CD8-positive, alpha-beta memory T cell (primary cell): ENCODE measurements at places on chromosomes 16 and 17. TPM values are rescaled to one million over a fixed set of nuclear protein-coding genes. Genes with fewer than 3 reads are reported as not detected.
A peak's percentile ranks its signal among the peaks of the same experiment; 100 is the strongest.

- no peak within 1 kb of the TSS for H3K27ac ChIP-seq
- H3K4me1 ChIP-seq: no peaks in the 10 kb centered on the region
- no peaks in the 10 kb centered on the region for H3K36me3 ChIP-seq
- no peak for DNase-seq
- peaks cover 29% of the 10 kb centered on the region for H3K27me3 ChIP-seq
- H3K4me3 ChIP-seq: no peak within 1 kb of the TSS
These were observed at the start of gene GAS2L2 for GRCh38 chr17:35752945-35753764. Gene GAS2L2 (minus strand): TSS chr17:35753239. CDS start chr17:35752850, 389 bp downstream.

- H3K36me3 ChIP-seq: no peaks in the 10 kb centered on the region
- peak; percentile 52 for DNase-seq
- peak within 1 kb of the TSS; percentile 85 for H3K4me3 ChIP-seq
- H3K27ac ChIP-seq: peak within 1 kb of the TSS; percentile 68
These were observed at the start of gene ACSF3 for GRCh38 chr16:89093602-89094251. Gene ACSF3 (plus strand): TSS chr16:89093852. CDS start chr16:89100682, 6,830 bp downstream.

CPNE2 gene
- 9.4 TPM for total RNA-seq

DGKE gene
- total RNA-seq: 26.7 TPM

CNGB1 gene
- total RNA-seq: not detected

DNA sequence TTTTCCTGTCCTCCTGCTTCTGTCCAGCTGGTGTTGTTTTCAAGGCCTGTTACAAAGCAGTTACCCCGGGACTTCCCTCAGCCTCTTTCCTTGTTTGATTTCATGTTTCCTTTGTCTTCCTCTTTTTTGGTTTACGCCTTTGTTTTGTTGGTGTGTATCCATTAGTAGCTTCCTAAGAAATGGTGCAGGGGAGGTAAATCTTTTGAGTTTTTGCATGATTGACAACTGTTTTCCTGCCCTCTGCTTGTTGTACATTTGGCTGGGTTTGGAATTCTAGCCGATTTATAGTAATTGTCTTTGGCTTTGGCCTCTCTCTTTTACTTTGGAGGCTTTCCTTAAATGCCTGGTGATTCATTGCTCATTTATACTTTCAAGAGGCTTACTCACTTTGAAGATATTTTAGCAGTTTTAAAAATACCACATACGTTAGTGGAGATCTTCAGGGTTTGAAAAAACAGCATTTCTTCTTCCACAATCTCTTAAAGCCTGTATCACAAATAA, 32.8 kb downstream of the DNAH2 start:
- H3K4me3 ChIP-seq: no peak overlapping the region
- H3K4me1 ChIP-seq: no peaks in the 10 kb centered on the region
- no peak overlapping the region for H3K27ac ChIP-seq
- no peak for DNase-seq
- H3K27me3 ChIP-seq: no peaks in the 10 kb centered on the region

CACNA1G gene
- total RNA-seq: 0.07 TPM

- no peak overlapping the region for H3K27ac ChIP-seq
- peaks cover 15% of the 10 kb centered on the region for H3K36me3 ChIP-seq
- no peak overlapping the region for H3K4me3 ChIP-seq
- DNase-seq: no peak
These were observed 32.7 kb downstream of the YWHAE start for GRCh38 chr17:1367351-1367745.

DNA sequence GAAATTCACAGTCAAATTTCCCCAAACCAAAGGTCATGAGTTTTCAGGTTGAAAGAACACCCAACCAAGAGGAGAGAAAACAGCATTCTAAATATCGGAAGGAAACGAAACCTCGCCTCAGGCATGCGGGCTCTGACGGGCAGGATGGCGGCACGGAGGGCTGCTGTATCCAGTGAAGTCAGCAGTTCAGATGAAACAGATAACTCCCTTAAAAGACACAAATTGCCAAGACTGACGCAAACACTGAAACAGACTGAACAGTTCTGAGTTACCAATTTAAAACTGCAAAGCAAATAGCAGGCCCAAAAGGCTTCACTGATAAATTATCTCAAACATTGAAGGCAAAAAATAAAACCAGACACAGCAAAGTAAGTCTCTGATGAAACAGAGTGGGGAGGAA, 20.6 kb upstream of the CDH15 start:
- no peaks in the 10 kb centered on the region for H3K36me3 ChIP-seq
- DNase-seq: no peak
- H3K27me3 ChIP-seq: no peaks in the 10 kb centered on the region
- H3K4me1 ChIP-seq: no peaks in the 10 kb centered on the region

LGALS9B gene
- total RNA-seq: not detected

DNA sequence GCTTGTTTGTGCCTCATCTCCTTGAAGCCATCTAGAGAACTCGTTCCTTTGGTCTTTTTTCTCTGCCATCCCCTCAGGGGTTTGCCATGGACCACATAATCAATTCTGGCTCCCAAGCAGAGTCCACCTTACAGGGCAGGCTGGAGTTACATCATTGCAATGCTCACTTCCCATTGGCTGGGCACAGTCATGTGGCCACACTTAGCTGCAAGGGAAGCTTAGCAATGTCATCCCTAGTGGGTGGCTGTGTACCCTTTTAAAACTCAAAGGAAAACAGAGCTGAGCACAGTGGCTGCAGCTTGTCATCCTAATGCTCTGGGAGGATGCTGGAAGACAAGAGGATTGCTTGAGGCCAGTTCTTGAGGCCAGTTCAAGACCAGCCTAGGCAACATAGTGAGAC, 41.9 kb upstream of the POLR3E start:
- no peak overlapping the region for H3K27ac ChIP-seq
- no peaks in the 10 kb centered on the region for H3K27me3 ChIP-seq
- DNase-seq: no peak
- peaks cover 35% of the 10 kb centered on the region for H3K36me3 ChIP-seq

- H3K27me3 ChIP-seq: no peaks in the 10 kb centered on the region
- H3K36me3 ChIP-seq: peaks cover 12% of the 10 kb centered on the region
- H3K4me3 ChIP-seq: no peak overlapping the region
- no peak overlapping the region for H3K27ac ChIP-seq
These were observed 1.8 kb downstream of the KNOP1 start for GRCh38 chr16:19716183-19716582.
